Osteoblast (primary cell): ENCODE measurements at places on chromosomes 5 and 9.

DNA sequence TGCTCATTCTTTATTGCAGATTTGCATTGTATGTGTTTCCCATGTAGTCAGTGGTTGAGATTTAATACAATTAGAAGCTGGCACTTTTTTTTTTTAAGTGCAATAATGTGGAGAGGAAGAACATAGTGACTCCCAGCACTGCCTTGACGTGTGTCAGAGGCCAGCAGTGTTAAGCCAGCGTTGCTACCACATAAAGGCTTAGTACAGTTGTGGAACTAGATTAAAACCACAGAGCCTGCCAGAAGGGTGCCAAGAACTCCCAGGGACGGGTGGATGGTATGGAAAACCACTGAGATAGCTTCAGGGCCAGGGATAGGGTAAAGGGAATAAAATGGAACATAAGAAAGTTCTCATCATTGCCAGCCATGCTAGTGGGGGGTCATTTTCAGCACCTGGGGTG is 142.9 kb downstream of the TRIO start:
- H3K36me3 ChIP-seq, result peaks cover 66% of the 10 kb centered on the region
- no peak for DNase-seq

- peaks cover 26% of the 10 kb centered on the region for H3K4me1 ChIP-seq
- H3K27ac ChIP-seq, result no peak overlapping the region
- peak; percentile 78 for DNase-seq
- peaks cover 16% of the 10 kb centered on the region for H3K27me3 ChIP-seq
These were observed 13.9 kb upstream of the KIF12 start for GRCh38 chr9:114112778-114113584.

GRCh38 chr9:133532937-133533668 is 1.4 kb upstream of the ADAMTSL2 start:
- no peak for DNase-seq
- no peak overlapping the region for H3K4me3 ChIP-seq
- no peaks in the 10 kb centered on the region for H3K36me3 ChIP-seq
- H3K27ac ChIP-seq, result no peak overlapping the region

DNA sequence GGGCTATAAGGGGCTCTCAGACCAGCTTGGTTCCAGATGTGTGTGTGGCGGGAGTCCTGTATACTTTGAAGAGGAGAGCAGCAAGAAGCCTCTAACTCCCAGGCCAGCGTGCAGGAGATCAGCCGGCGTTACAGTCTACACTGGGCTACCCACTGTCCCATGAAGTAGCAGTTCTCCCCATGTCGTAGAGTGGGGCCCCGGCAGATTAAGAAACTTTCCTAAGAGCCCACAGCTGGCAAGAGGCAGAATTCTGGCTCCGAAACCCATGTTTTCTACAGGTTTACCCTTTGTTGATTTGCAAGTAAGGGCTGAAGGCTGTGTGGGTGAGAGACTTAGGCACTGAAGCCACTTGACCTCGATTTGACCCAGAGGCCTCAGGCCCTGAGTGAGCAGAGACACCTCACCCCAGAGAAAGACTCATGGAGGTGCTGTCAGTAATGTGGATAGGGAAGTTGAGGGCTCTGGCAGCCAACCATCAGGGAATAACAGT is 881 bp upstream of the B4GALT1 start:
- peaks cover 41% of the 10 kb centered on the region for H3K4me1 ChIP-seq
- peak; percentile 80 for DNase-seq
- no peaks in the 10 kb centered on the region for H3K36me3 ChIP-seq
- no peaks in the 10 kb centered on the region for H3K27me3 ChIP-seq
- H3K4me3 ChIP-seq, result peak overlapping the region; percentile 91

DNA sequence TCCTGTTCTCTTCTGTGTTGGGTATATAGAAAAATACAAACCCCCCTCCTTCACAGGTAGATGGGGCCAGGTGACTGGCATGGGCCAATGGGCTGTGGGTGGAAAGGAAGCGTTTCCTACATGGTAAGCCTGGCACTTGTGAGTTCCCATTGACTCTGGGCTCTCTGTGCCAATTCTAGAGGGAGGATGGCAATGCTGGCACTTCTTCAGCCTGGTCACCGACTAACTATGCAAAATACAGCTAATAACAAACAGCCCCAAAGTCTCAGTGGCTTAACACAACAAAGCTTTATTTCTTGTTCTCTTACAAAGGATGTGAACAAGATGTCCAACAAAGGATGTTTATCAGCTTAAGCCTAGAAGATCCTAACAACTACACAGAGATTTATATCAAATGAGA is 258.1 kb downstream of the SYK start:
- no peaks in the 10 kb centered on the region for H3K36me3 ChIP-seq
- H3K27me3 ChIP-seq, result no peaks in the 10 kb centered on the region
- peaks cover 20% of the 10 kb centered on the region for H3K4me1 ChIP-seq
- no peak for DNase-seq
- peak overlapping the region; percentile 84 for H3K27ac ChIP-seq

DNA sequence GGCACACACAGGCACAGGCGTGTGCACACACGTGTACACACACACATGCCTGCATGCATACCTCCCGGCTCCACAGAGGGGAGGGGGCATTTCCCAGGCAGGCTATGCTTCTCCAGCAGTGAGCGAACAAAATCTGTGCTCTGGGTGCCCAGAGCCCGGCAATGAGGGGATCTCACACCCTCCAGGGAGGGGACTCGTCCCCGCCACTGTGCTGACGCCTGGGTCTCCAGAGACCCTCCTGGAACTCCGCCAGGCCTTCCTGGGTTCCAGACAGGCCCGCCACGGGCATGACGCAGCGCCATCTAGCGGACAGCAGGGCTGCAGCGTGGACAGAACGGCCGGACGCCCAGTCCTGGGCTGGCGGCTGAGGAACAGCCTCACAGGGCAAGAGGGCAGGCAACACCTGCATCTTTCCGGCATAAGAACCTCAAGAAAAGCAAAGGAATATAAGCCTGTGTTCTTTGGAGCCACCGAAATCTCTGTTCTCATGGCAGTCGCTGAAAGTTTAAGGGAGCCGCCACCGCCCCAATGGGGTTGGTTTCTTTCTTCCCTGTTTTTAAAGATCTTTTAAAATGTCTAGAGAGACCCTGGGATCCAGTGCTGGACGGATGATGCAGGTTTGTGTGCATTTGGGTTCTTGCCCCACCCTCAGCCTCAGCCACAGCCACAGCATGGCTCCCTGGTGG is 135.6 kb upstream of the PPP1R26 start:
- peaks cover 13% of the 10 kb centered on the region for H3K27me3 ChIP-seq
- H3K4me1 ChIP-seq, result no peaks in the 10 kb centered on the region
- no peak overlapping the region for H3K4me3 ChIP-seq
- peak; percentile 96 for DNase-seq
- no peak overlapping the region for H3K27ac ChIP-seq
- no peaks in the 10 kb centered on the region for H3K36me3 ChIP-seq

DNA sequence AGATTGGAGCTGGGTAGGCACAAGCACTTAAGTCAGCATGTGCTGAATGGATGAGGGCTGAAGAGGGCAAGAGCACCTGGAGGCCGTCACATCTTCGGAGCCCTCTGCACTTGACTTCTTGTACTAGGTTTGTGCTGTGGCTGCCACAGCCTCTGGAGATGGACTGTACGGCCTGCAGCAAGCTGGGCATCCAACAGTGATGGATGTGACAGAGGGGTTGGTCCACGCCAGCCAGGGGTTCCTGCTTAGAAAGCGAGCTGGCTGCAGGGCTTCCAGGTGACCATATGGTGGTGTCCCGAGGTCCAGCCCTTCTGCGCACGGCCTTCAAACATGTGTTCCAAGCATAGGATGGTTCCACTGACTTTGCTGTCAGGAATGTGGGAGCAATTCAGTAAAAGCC is 65.1 kb upstream of the PHYKPL start:
- peak; percentile 45 for DNase-seq
- no peaks in the 10 kb centered on the region for H3K4me1 ChIP-seq
- no peaks in the 10 kb centered on the region for H3K36me3 ChIP-seq
- H3K27ac ChIP-seq, result no peak overlapping the region
- no peaks in the 10 kb centered on the region for H3K27me3 ChIP-seq

GRCh38 chr5:126693806-126694205 is 83.1 kb upstream of the LMNB1 start:
- no peak overlapping the region for H3K4me3 ChIP-seq
- H3K4me1 ChIP-seq, result no peaks in the 10 kb centered on the region
- H3K36me3 ChIP-seq, result no peaks in the 10 kb centered on the region
- H3K27ac ChIP-seq, result no peak overlapping the region
- no peaks in the 10 kb centered on the region for H3K27me3 ChIP-seq

DNA sequence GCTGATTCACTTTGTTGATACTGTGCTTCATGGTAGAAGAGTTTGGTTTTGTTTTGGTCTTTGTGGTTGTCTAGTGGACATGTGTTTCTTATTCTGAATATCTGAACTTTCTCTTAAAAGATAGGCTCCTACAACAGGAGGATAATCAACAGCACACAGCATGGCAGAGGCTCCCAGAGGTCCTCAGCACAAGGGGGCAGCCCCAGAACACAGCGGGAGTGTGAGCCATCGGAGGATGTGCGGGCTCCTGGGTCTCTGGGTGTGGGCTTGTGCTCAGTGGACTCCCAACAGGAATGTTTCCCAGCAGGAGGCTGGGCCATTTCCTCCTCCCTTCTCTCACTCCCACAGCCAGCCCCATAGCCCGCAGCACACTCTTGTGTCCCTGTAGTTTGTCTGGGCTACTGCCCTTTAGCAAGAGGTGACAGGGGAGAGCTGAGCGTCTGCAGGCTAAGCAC is 164.3 kb upstream of the OTULINL start:
- H3K36me3 ChIP-seq, result peaks cover 75% of the 10 kb centered on the region
- H3K4me1 ChIP-seq, result peaks cover 55% of the 10 kb centered on the region
- no peaks in the 10 kb centered on the region for H3K27me3 ChIP-seq
- peak; percentile 89 for DNase-seq
- H3K4me3 ChIP-seq, result no peak overlapping the region

- no peaks in the 10 kb centered on the region for H3K27me3 ChIP-seq
- H3K36me3 ChIP-seq, result no peaks in the 10 kb centered on the region
- H3K27ac ChIP-seq, result peak overlapping the region; percentile 99
- H3K4me1 ChIP-seq, result peaks cover 45% of the 10 kb centered on the region
- H3K4me3 ChIP-seq, result peak overlapping the region; percentile 100
These were observed 2.5 kb downstream of the GPBP1 start for GRCh38 chr5:57176350-57176857.

GRCh38 chr9:122192261-122192875 is 32.7 kb downstream of the MORN5 start:
- H3K27me3 ChIP-seq, result peaks cover 3% of the 10 kb centered on the region
- no peak overlapping the region for H3K27ac ChIP-seq
- no peak overlapping the region for H3K4me3 ChIP-seq
- no peaks in the 10 kb centered on the region for H3K36me3 ChIP-seq
- H3K4me1 ChIP-seq, result no peaks in the 10 kb centered on the region

GRCh38 chr5:152676196-152676595 is 271.1 kb upstream of the NMUR2 start:
- H3K4me3 ChIP-seq, result no peak overlapping the region
- H3K27me3 ChIP-seq, result no peaks in the 10 kb centered on the region
- H3K27ac ChIP-seq, result no peak overlapping the region
- no peaks in the 10 kb centered on the region for H3K4me1 ChIP-seq
- no peak for DNase-seq

- peaks cover 85% of the 10 kb centered on the region for H3K36me3 ChIP-seq
- no peaks in the 10 kb centered on the region for H3K27me3 ChIP-seq
- no peak overlapping the region for H3K27ac ChIP-seq
- no peak for DNase-seq
- no peak overlapping the region for H3K4me3 ChIP-seq
- H3K4me1 ChIP-seq, result no peaks in the 10 kb centered on the region
These were observed 32.7 kb downstream of the OSMR start for GRCh38 chr5:38878391-38879077.
